Kidney (tissue), 22 donors: ENCODE measurements at places on chromosomes 13 and 19. TPM values are rescaled to one million over a fixed set of nuclear protein-coding genes. Genes with fewer than 3 reads are reported as not detected.

Gene PSPC1
- total RNA-seq, result 57.6 TPM

DNA sequence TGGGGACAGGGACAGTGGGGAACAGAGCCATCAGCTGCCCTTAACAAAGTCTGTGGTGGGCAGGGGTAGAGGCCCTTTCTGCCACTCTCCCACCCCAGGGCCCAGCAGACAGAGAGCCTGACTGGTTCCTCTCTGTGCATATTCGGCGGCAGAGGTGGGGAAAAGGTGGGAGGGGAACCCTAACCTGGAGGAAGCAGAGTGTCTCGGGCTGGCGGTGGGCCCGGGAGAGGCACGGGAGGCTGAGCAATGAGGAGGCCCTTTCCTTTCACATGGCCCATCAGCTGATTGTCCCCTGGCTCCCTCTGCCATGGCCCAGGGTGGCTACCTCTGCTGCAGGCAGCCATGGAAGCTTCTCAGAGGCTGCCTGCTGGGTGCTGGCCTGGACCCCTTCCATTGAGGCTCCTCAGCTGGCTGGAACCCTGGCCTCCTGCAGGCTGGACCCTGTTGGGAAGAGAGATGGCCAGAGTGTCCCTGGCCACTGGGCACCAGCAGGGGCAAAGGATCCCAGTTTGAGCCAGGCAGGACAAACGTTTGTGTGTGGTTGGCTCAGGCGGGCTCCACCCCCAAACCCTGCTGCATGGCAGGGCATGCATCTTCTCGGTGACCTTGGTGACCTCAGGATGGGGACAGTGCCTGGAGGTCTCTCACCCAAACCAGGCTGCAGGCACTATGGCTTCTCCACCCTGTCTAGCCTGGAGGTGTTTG, 202.8 kb upstream of the ZNF536 start:
- H3K27me3 ChIP-seq, result no peaks in the 10 kb centered on the region

DNA sequence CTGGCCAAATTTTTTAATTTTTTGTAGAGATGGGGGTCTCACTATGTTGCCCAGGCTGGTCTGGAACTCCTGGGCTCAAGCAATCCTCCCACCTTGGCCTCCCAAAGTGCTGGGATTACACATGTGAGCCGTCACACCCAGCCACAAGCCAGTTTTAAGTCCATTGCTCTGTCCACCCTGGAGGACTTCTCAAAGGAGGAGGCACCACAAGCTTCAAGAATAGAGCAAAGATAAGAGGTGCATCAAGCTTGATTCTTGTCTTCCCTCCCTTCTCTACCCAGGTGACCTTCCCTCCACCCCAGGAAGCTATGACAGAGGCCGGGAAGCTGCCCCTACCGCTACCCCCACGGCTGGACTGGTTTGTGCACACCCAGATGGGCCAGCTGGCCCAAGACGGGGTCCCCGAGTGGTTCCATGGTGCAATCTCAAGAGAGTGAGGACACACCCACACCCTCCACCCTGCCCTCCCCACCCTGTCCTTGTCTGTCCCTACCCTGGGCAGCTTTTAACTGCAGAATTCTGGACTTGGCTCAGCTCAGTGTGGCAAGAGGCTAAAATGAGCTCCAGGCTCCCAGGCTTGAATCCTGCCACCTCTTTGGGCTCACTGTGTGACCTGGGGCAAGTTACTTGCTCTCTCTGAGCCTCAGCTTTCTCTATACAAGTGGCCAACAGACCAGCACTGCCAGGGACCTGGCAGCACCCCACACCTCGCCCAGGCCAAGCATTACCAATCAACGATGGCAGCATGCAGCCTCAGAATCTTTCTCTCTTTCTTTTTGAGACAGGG, 5.2 kb downstream of the HSH2D start:
- H3K27ac ChIP-seq, result no peak overlapping the region
- no peak overlapping the region for H3K4me3 ChIP-seq
- no peaks in the 10 kb centered on the region for H3K4me1 ChIP-seq
- no peak for DNase-seq
- no peaks in the 10 kb centered on the region for H3K27me3 ChIP-seq

DNA sequence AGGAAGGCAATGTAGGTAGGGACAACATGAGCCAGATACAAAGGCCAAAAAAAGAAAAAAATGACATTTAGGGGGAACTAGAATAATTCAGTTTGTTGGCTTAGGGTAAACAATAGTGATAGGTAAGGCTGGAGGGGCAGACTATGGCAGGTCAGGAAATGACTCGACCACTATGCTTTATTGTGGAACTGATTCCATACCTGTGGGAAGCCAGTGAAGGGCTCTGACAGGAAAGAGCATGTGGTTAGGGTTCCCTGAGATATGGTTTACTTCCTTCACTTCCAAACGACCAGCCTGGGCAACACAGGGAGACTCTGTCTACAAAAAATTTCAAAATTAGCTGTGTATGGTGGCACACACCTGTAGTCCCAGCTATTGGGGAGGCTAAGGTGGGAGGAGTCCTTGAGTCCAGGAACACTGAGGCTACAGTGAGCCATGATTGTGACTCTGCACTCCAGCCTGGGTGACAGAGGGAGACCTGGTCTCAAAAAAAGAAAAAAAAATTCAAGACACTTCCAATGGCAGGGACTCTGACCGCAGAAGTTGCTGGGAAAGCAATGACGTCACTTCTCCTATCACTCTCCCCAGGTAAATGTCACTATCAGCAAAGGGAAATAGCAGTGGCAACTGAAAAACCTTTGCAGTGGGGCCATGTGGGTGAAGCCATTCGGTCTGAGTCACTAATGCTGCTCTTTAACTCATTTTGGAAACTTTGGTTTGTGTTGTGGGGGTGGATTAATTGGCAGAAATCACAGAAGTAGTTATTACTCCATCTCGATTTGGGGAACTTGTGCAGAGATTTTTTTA, 192.8 kb upstream of the TSC22D1 start:
- H3K4me1 ChIP-seq, result no peaks in the 10 kb centered on the region
- DNase-seq, result no peak
- H3K36me3 ChIP-seq, result no peaks in the 10 kb centered on the region
- no peak overlapping the region for H3K27ac ChIP-seq
- H3K27me3 ChIP-seq, result no peaks in the 10 kb centered on the region

DNA sequence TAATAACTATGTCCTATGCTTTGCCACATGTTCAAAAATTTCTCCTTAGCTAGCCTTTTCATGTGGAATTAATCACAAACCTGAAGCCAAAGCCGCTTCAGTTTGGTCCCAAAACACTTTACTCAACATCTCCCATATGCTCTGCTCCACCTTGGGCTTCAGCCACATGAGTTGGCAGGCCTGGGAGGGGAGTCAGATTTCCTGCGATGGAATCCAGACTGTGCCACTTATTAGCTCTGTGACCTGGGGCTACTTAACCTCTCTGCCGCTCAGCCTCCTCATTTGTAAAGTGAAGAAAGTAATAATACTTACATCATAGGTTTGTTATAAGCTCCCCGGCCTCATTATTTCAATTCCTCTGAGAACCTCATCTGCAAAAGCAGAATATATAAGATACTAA, 272.0 kb downstream of the LMO7 start:
- H3K4me1 ChIP-seq, result no peaks in the 10 kb centered on the region
- no peaks in the 10 kb centered on the region for H3K27me3 ChIP-seq
- H3K27ac ChIP-seq, result no peak overlapping the region
- DNase-seq, result no peak
- no peak overlapping the region for H3K4me3 ChIP-seq
